ENCODE measurements at places on chromosomes 4 and X.
A peak's percentile ranks its signal among the peaks of the same experiment; 100 is the strongest.

DNA sequence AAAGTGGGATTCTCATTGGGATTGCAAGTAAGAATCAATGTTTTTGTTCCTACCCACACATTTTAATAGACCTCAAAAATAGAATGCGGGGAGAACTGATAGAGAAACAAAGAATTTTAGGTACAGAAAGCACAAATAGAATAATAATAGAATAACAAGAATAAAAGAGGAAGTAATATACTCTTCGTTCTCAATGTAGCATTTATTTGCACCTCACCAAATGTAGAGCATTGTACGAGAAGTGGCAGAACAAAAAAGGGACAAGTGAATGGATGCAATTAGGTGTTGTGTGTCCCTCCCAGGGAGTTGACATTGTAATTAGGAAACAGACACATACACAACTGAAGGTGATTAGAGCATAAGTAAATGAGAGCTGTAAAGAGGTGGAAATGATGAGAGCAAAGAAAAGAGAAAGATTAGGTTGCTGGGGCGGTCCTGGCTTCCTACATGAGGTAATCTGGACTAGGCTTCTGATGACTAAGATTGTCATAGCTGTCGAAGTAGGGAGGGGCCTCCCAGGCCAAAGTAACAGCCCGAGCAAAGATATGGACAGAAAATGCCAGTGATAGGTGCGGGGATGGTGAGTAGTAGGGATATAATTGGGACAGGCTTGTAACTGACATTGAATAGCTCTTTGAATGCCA, 10.4 kb downstream of the RAB9A start:
- peak; percentile 15 for DNase-seq

DNA sequence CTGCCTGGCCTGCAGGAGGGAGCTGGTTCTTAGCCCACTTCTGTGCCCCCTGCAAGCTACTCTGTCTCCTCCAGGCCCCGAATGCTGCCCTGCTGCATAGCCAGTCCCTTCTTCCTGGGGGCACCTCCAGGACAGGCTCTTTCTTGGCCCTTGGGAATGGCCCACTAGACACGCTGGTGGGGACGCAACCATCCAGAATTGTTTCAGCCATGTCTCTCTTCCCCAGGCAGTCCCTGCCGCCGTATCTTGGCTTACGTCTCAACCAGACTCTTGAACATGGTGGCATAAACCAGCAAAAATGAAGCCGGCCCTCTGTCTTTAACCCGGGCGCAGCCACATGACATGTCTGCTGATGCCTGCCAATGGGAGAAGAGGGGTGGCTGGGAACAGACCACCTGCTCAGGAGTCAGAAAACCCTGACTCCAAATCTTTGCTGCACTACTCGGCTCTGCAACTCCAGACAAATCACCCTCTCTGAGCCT, 9.0 kb downstream of the LRPAP1 start:
- DNase-seq, result no peak

- DNase-seq, result peak; percentile 19
Measured at GRCh38 chrX:134244043-134244442, 7.1 kb downstream of the CCDC160 start.

- no peak for DNase-seq
Measured at GRCh38 chr4:5424211-5424610, 284.1 kb downstream of the EVC2 start.

- no peak for DNase-seq
Measured at GRCh38 chrX:72330131-72330530, 24.4 kb upstream of the CITED1 start.

DNA sequence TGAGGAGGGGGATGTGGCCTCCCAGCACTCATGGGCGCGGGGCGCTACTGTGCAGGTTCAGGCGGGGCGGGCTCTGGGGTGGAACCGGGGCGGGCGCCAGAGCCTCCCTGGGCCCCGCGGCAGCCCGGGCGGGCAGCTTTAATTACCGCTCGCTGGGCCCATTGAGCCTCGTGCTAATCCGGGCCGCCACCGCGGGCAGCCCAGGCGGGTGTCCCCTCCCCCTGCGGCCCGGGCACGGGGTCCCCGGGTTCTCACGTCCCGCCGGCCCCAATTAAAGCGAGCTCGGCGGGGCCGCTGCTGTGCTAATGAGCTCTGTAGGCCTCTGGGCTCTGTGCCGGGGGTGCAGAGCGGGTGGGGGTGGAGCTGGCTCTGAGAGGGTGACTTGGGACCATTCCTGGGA, 22.8 kb upstream of the FGFR3 start:
- no peak for DNase-seq

DNA sequence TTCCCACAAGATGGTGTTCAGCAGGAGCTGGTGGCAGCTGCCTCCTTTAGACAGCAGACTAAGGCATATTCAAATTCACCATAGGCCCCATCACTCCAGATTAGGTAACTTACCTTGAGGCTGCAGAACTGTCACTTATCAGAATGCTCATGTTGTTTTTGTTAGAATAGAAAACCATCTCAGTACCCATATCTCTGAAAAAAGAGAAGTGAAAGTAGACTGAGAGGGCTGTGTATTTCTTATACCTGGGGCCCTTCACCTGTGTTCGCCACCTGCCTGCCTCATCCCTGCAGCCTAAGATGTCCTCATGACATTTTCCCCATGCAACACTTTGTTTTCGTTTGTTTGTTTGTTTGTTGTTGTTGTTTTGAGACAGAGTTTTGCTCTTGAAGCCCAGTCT, 32.9 kb upstream of the SPRY1 start:
- DNase-seq, result no peak

DNA sequence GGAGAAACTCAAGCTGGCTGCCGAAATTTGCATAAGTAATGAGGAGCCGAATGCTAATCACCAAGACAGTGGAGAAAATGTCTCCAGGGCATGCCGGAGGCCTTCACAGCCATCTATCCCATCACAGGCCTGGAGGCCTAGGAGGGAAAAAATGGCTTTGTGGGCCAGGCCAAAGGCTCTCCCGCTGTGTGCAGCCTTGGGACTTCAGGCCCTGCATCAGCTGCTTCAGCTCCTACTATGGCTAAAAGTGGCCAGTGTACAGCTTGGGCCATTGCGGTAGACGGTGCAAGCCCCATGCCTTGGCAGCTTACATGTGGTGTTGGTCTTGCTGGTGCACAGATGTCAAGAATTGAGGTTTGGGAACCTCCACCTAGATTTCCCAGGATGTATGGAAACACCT, 162.6 kb upstream of the FAM47A start:
- DNase-seq, result no peak

DNA sequence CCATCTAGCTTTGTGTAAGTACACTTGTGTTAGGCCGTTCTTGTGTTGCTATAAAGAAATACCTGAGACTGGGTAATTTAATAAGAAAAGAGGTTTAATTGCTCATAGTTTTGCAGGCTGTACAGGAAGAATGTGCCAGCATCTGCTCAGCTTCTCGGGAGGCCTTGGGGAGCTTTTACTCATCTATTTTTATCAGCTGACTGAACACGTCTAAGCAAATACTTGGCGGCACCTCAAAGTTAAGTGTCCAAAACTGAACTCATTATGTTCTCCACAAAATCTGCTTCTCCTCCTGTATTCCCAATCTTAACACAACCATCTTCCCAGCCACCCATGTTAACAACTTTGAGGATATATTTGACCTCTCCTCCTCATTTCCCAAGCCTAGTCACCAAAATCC, 42.4 kb upstream of the GATB start:
- DNase-seq, result no peak

- no peak for DNase-seq
Measured at GRCh38 chrX:39605183-39605582, 492.6 kb downstream of the BCOR start.

GRCh38 chr4:102344954-102345794, at the start of gene SLC39A8:
Gene SLC39A8 (minus strand): TSS chr4:102345482. CDS start chr4:102344662, 820 bp downstream.
- peak; percentile 87 for DNase-seq

GRCh38 chr4:152166567-152166966, 369.3 kb downstream of the FBXW7 start:
- DNase-seq, result peak; percentile 29

DNA sequence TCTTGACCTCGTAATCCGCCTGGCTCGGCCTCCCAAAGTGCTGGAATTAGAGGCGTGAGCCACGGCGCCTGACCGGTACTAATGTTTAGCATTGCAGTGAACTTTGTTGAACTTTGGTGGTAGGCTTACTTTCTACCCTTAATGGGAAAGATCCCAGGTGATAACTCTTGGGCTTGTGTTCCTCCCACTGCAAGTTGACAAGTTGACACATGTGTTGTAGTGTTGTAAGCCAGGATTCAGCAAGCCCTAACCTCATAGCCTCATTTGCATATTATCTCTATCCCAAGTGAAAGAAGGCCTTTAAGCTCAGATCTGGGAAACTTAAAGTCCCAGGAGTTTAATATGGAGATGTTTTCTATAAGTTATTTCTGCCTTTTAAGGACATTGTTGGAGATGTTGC, 80.0 kb upstream of the CLCN4 start:
- no peak for DNase-seq

- no peak for DNase-seq
Measured at GRCh38 chr4:153955327-153955726, 166.4 kb upstream of the SFRP2 start.

DNA sequence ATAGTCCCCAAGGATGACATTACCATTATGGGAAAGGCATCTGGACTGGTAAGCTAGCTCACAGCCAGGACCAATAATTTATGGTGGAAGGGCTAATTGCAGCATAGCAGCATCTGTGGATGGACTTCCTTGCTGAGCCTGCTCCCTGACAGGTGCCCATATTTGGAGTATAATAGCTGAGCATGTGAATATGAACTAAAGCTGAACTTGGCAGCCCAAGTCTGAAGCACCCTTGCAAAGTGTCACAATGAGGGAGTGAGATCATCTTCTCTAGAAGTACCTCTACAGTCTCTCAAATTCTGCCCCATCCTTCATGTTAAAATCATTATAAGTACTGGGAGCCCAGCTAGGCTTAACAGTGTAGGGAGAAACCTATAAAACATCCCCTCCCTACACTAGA, 128.2 kb upstream of the INPP4B start:
- no peak for DNase-seq

DNA sequence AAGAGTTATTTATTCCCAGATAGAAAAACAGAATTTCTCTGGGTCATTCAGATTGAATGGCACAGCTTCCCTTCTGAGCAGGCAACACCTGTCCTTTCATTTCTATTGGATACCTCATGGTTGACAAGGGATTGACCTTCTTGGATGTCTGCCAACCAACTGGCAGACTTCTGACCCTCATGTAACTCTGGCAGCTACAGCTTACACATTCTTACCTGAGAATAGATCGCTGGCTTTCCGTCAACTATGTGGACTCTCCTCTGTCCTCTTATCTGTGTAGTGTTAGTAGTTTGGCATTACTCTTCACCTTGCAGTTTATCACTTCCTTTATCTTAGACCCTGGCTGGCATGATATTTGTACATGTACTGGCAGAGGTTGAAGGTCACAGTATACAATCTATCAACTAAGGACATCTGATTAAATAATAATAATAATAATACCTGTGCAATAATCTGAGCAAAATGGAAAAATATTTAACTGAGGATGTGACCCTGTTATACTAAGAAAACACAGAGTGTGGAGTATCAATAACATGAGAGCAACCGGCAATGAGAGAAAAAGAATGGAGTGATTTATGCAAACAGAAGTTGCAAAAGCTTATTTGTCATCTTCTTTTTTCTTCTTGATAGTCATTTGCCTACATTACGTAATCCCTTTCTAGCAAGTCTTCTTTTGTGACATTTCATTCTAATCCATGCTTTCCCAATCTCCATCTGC, 1118.2 kb downstream of the ARAP2 start:
- DNase-seq, result no peak

- no peak for DNase-seq
Measured at GRCh38 chr4:53917729-53918128, 146.7 kb downstream of the CHIC2 start.

DNA sequence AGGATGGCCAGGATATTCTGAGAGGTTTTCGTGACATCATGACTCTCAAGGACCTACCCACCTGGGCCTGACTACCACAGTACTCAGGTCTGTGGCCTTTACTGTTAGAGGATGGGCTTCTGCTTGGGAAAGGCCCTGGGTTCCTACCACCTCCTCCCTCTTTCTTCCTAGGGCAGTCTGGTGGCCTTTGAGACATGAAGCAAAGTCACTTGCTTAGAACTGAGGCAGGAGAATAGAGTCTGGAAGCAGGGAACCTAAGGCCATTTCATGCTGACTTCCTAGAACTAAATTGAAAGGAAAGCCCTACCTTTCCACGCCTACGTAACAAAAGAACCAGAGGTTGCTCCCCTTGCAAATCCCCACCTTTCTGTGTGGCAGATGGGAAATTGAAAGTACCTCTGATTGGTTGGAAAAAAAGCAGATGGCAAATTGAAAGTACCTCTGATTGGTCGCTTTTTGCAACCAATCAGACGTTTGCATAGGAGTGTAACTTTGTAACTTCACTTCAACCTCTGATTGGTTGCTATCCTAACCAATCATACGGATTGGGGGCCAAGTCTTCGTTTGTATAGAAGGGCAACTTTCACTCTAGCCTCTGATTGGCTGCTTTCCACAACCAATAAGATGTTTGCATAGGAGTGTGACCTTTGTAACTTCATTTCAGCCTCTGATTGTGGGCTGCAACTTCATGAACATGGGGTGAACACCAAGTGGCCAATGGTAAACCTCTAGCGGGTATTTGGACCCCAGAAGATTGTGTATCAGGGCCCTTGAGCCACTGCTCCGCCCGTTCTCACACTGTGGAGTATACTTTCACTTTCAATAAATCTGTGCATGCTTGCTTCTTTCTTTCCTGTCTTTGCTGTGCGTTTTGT, 9.9 kb upstream of the AKAP14 start:
- DNase-seq, result peak; percentile 10

DNA sequence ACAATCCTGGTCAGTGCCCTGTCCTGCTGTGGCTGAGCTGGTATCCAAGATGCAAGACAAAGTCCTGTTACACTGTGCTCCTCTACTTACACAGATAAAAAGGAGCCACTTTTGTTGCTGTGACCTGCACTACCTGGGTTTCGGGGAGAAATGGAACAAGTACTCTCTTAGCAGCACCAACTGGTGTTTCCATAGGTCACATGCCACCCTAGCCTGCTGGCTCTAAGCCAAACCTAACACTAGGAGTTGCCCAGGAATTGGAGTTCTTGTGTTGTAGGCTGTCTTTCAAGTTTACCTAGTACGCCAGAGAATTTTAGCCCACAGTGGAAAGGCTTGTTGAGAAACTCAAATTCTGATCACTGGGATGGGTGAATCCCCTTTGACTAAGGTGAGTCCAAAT, 727.4 kb downstream of the FAM133A start:
- no peak for DNase-seq

- peak; percentile 60 for DNase-seq
Measured at GRCh38 chrX:147912093-147912801, 528 bp downstream of the FMR1 start.

- no peak for DNase-seq
Measured at GRCh38 chr4:7734651-7735260, 204.9 kb downstream of the AFAP1 start.

DNA sequence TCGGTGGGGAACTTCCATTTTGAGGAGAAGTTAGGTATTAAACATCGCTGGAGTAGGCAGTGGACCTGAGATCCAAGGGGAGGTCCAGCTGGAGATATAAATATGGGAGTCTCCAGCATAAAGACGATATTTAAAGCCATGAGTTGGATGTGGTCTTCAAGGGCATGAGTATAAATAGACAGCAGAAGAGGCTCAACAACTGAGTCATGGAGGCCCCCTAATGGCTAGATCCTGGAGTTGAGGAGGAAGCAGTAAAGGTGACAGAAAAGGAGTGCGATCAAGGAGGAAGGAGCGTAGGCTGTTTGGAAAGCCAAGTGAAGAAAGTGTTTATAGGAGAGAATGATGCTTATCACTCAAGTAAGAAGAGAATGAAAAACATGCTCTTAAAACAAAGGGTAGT, 18.1 kb upstream of the APBB2 start:
- DNase-seq, result no peak

GRCh38 chr4:114807357-114807756, 208.8 kb downstream of the UGT8 start:
- no peak for DNase-seq
